ENCODE measurements at places on chromosomes 13 and 19.

GRCh38 chr19:1394252-1395193, 6.8 kb downstream of the GAMT start:
- no peak for DNase-seq

DNA sequence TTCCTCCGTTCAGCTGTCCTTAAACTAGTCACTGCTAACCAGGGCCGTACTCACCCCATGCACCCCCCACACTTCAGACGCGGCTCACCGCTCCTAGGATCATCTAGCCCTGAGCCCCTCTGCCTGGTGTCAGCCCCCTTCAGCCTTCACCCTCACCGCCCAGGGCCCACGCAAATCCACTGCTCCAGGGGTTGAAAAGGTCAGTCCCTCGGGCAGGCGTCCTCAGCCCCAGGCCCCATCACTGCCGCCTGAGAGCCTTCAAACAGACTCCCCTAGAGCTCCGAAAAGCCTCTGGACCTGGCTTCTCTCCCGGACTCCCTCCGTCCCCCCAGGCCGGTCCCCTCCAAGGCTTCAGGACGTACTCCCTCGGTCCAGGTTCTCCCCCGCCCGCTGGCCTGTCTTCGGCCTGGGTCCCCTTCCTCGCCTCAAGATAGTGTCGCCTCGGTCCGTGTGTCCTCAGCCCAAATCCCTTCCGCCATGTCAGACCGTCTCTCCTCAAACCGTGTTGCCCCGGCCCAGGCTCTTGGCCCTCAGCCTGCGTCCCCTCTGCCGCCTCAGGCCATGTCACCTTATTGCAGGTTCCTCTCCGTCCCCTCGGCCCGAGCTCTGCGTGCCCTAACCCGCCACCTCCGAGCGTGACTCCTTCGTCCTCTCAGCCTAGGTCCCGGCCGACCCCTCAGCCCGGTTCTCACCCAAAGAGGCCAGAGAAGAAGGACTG, 553 bp downstream of the NAPA start:
- no peak for DNase-seq

GRCh38 chr19:2039089-2039958, 11.7 kb downstream of the MKNK2 start:
- no peak for DNase-seq

DNA sequence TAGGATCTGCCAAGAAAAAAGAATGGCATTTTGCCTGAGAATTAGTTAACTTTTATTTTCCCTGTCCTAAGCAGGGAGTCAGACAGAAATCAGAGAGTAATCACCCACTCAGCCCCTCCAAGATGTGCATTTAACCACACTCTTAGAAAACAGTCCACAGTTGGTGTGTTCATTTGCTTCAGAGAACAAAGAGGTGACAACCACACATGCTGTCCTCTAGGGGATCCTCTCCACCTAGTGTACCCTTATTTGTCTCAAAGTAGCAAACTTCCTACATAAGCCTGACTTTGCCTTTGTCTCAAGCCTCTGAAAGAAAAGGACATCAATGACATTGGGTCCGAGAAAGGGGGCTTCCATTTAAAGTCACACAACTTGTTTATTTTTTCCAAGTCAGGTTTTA, 107.0 kb upstream of the RFC3 start:
- DNase-seq: no peak

DNA sequence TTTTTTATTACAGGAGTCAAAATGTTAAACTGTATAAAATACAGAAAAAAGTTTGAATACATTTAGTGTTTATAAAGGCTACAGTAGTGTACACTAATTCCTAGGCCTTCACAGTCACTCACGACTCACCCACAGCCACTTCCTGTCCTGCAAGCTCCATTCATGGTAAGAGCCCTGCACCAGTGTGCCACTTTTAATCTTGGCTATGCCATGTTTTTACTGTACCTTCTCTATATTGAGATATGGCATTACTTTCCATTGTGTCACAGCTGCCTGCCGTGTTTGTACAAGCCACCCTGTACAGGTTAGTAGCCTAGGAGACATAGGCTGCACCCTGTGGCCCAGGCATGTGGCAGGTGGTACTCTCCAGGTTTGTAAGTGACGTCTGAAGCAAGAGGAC, 32.1 kb downstream of the C1QTNF9 start:
- peak; percentile 34 for DNase-seq

DNA sequence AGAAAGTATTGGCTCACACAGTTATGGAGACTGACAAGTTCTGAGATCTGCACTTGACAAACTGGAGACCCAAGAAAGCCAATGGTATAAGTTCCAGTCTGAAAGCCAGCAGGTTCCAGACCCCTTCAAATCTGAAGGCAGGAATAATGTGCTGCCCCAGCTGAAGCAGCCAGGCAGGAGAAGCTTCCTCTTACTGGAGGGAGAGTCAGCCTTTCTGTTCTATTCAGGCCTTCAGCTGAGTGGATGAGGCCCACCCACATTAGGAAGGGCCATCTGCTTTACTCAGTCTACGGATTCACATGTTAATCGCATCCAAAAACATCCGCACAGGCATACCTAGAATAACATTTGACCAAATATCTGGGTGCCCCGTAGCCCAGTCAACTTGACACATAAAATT, 8.2 kb upstream of the VWA8 start:
- DNase-seq: no peak

- DNase-seq: no peak
Measured at GRCh38 chr19:39817888-39818561, 15.9 kb downstream of the DYRK1B start.

- DNase-seq: no peak
Measured at GRCh38 chr19:51664997-51665396, 18.4 kb upstream of the SIGLEC14 start.

GRCh38 chr13:20241593-20241992, 9.5 kb upstream of the GJB6 start:
- DNase-seq: no peak

DNA sequence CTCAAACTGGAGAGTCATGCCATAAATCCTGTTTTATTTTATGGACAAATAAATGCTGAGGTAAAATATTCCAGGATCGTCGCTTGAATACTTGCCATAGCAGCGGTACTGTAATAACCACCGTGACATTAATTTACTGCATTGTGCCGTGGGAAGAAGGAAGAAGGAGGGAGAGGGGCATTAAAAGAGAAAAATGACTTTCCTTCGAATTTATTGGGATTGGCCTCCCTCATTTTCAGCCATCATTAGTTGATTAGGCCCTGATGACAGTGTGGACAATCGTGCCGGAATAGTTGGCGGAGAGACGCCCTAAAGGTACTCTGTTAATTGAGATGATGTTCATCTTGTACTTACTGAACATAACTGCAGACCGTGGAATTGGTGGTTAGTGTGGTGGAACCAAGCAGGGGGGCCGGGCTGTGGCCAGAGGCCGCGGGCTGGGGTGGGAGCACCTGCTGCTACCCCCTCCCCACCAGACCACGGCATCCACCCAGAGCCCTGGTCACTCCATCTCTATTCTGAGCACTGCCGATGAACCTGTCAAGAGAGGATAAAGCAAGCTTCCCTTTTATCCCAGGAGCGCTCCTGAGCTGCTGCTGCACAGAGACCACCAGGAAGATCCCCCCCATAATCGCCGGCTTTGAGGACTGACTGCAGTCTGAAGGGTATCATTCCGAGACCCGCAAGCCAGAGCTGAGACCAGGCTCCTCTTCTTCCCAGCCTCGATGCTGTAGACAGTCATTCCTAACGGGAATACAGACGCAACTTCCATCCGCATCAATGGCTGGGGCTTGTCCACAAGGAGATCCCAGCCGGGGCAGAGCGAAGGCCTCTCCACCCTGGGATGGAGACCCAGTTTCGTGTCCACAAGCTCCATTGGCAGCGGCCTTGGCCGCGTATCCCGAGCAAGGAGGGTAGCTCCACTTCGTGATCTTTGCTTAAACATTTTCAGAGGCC, 168.3 kb upstream of the TSHZ3 start:
- no peak for DNase-seq

GRCh38 chr13:22647156-22647850, 533.5 kb upstream of the SGCG start:
- no peak for DNase-seq

- DNase-seq: no peak
Measured at GRCh38 chr19:29543381-29543780, 17.6 kb downstream of the VSTM2B start.

DNA sequence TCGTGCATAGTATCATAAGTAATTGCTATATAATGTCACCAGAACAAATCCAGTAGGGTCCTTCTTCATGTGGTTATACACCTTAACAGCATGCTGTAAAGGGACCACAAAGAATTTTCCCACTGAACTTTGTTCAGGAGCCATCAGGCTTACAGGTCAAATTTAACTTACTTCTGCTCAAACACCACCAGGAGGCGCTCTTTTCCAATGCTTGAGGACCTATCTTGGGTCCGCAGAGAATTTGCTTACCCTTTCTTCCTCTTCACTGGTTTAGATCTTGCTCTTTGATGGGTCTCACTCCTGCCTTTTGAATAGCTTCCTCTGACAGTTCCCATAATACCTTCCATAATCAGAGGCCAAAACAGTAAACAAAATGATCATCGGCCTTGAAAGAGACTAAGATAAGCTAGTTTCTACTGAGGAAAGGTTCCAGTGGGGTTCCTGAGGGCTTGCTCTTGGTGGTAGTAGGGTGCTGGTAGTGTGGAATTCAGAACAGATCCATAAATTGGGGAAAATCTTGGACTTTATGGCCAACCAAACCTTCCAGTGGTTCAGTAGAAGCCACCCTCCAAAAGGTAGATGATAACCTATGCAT, 37.4 kb downstream of the SCGB2B2 start:
- peak; percentile 68 for DNase-seq

- DNase-seq: no peak
Measured at GRCh38 chr19:8441725-8442544, 2.8 kb upstream of the HNRNPM start.

- peak; percentile 35 for DNase-seq
Measured at GRCh38 chr13:79943346-79944023, 397.4 kb downstream of the SPRY2 start.

DNA sequence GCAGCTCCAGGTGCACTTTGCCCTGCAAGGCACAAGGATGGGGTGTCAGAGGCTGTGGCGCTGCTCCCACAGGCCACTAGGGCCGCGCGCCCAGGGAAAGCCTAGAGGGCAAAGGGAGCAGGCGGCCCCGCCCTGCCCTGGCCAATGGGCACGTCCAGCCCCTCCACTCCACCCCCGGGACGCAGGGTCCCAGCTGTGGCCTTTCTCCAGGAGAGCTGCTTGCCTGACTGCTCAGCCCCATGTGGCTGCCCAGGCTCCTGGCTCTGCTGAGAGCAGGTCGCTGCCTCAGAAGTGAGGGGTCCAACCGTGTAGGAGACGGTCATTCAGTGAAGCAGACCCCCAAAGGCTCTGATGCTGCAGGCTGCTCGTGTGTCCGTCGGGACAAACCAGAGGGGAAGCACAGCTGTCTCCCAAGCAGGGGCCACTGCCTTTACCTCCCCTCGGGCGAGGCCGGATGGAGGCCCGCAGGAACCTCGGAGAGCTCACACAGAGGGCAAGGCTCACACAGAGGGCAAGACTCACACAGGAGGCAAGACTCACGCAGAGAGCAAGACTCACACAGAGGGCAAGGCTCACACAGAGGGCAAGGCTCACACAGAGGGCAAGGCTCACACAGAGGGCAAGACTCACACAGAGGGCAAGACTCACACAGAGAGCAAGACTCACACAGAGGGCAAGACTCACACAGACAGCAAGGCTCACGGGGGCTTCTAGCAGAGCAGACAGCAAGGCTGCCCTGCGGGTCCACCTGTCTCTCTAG, 56.2 kb upstream of the C13orf46 start:
- no peak for DNase-seq

DNA sequence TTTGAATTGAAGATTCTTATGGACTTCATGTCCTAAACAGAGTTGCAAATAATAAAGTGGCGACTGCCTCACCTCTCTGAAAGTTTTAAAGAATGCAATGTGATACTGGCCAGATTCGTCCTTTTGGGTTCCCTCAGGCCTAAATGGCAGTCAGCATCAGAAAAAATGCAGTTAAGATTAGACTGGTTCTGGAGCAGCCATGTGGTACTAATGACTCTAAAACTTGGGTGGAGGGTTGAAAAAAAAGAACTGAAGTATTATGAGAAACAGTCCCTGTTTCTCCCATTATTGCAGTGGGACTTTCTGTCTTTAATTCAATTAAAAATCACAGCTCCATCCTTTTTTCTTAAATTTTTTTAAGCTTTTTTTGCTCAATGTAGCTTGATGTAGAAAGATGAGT, 37.3 kb downstream of the WDFY2 start:
- no peak for DNase-seq

DNA sequence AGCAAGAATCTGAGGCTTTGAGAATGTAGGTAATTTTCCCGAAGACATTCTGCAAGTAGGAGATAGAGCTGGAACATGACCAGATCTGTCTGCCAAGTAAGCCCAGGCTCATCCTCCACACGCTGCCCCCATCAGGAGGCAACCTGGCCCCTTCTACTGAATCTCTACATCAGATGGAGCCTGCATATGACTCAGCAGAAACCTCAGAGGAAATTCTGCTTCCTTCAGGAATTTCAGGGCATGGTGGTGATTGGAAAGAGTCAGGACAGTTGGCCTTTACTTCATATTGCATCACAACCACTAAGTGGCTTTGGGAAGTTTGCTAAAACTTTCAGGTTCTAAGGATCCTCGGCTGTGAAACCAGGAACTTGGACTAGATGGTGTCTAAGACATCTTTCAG, 85.2 kb downstream of the LRRC63 start:
- DNase-seq: peak; percentile 98

- DNase-seq: peak; percentile 38
Measured at GRCh38 chr19:48095612-48096175, 14.9 kb downstream of the PLA2G4C start.

- no peak for DNase-seq
Measured at GRCh38 chr13:45827318-45827717, 24.2 kb downstream of the SIAH3 start.

DNA sequence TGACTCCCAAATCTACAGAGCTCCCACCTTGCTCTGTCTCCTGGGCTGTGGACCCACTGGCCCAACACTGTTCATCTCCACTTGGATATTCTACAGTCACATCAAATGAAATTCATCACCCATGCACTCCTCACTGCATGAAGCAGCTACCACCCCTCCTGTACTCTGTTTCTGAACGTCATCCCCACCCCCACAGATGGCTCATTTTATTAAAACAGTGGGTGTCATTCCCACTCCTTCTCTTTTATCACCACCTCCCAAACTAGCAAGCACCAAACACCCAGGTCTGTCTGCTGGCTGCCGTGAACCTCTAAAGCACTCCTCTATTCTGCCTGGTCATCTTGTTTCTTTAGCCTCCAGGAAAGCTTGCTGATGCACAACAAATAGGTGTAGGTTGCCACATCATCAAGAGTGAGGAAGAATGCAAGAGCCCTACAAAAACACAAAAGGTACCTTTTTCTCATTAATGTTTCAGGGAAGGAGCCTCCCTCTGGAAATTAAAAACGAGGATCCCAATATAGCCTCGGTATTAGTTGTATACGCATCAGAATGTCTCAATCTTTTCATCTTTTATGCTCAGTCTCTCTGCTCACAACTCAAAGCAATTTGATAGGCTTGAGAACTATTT, 91.8 kb downstream of the MIPEP start:
- no peak for DNase-seq

GRCh38 chr19:16012552-16012951, 63.7 kb upstream of the TPM4 start:
- DNase-seq: no peak
